Mesenteric fat pad (tissue), 1 donor: ENCODE measurements at places on chromosomes 6 and 20. TPM values are rescaled to one million over a fixed set of nuclear protein-coding genes. Genes with fewer than 3 reads are reported as not detected.

DNA sequence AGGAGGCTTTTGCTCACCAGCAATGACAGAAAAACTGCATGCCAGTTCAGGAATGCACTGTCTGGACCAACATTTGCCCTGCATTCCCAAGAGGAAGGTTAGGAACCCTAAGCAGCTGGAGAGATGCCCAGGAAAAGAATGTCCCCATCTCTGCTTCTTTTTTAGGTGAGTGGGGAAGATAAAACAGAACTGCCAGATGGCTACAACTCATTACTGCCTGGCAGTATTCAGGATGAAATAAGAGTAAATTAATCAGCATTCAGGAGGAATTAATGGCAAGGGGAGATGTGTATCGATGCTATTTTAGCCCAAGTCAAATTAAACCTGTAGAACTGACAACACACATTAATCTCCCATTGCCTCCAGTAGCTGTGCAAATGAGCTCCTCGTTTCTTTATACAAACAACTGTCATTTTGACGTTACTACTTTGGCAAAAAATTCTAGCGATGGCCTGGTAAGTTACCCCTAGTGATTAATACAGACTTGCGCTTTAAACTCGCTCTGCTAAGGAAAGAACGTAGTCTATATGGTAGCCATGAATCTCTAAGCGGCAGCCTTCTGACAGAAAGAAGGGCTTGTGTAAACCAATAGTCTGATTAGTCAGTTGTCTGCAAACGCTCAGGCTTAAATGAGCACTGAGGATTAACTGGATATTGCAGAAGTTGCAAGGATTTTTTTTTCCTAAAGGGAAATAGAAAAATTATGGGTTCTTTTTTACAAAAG lies 16.7 kb upstream of the SMLR1 start:
- no peak for DNase-seq

DNA sequence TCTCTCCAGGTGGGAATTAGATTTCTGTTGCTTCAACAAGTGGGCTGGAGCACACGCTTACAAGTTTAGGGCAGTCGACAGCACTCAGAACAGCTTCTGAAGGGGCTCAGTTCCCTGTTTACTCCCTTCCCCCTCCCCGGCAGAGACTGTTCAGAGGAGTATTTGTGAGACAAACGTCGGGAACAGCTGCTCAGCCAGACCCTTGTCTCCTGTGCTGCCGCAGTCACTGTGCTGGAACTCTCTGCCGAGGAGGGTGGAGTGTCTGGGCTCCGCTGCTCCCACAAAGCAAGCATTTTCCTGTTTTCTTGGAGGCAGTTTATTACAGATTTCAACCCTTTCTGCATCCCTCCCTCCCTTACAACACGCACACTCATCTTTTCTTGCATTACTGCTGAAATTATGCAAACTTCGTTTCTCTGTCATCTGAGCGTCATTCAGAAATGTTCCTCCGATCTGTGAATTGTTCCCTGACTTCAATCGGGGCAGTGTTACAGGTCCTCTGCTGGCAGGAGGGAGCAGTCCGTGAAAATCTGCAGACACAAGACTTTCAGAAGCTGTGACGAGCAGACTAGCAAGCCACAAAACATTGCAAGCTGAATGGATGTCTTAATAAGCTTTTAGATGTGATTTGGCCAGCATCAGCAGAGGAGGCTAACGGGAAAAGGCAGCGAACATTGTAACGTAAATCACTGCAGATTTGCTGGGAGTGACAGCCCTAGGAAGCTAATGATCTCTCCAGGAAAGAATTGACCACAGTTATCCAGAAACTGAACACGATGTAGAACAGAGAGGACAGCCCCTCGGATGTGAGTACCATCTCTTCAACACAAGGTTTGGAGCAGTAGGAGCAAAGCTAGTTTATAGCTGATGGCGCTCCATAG lies 76.2 kb downstream of the LYRM2 start:
- no peak for DNase-seq

DNA sequence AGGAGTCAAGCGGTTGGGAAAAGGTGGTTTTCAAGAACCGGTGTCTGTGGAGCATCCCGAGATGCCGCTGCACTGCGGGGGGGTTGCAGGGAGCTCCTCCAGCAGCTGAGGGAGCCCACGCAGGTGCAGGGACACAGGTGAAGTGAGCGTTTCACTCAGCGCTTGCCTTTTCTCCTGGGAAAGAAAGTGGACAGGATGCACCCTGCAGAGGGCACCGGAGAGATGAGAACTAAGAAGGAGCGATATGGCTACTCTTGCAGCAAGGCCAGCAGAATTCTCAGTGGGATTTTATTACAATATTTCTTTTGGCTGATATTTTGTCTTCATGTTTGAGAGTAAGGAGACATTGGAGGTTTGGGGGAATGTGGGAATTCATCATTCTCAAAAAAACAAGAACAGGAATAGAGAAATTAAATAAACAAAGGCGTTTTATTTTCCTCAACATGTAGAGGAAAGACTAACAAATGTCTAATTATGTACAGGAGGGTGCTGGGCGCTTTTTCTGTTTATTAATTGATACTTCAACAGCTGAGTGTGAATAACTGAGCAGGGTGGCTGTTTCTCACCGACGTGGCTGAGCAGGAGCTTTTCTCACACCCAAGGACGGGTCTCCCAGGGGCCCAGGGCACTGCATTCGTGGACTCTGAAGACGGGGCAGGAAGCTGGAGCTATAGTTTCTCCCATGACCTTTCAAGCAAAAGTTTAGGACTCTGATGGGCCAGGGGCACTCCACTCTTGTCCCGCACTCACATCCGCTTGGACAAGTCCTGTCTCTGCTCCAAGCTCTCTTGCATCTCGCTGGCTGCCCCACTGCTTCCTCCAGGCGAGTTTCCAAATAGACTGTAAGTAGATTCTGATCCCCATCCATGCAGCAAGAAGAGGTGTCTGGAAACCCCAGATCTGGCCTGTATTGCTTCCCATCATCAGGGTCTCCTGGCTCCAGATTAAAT lies 176.1 kb downstream of the SMOC2 start:
- no peak for DNase-seq

DNA sequence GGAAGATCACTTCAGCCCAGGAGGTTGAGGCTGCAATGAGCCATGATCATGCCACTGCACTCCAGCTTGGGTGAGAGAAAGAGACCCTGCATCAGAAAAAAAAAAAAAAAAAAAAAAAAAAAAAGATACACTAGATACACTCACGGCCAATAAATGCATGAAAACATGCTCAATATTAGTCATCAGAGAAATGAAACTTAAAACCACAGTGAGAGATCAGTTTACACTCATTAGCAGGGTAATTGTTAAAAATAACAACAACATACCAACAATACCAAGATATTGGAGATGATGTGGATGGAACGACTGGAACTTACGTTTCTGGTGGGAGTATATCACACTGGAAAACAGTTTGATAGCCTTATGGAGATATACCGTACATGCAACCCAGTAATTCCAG lies 29.9 kb downstream of the HS3ST5 start:
- DNase-seq = no peak

- no peak for DNase-seq
Measured at GRCh38 chr20:50153153-50153499, 397 bp downstream of the PEDS1 start.

DNA sequence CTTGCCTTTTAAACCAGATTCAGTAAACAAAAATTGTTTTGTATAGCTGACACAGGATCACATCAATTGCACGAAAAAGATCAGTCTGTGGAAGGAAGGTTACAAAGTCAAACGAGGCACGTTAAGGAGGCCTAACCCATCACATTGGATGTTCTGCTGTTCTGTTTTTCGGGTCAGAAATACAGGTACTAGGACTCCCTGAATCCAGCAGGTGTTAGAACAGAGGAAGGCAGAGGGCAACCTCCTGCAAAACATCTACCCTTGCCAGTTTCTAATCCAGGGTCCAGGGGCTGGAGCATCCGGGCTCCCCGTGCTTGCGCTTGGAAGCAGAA lies 64.6 kb downstream of the PLG start:
- no peak for DNase-seq

GRCh38 chr6:112198582-112198981 lies 55.8 kb downstream of the LAMA4 start:
- no peak for DNase-seq

DNA sequence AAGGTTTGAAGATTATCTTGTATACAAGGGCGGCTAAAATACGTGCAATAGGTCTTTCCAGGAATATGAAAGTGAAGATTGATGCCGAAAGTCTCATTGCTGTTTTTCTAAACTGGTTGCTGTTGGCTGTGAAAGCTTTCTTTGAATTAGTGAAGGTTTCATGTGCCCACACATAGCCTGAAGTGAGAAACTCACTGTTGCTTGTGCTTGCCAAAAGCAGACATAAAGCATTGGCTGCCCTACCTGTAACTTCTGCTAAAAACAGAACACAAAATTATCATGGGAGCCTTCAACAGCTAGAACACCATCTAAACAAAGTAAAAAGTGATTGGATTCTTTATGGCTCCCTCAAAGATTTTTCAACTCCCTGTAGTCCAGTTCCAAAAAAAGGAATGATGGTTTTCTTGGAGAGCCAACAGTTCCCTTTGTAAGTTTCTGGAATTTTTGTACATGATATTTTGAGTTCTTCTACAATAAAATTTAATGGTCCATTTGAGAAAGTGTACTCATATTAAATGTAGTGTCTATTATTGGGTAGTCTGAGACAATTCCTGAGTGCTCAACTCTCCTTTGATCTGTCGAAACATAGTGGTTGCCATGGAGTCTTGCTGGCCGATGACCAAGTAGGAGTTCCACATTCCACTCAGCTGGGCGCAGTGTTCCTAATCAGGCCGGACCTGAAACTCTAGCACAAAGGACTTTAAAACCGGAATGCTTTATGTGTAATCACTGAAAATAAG lies 68.5 kb downstream of the PLEKHG1 start:
- no peak for DNase-seq

- DNase-seq = no peak
Measured at GRCh38 chr6:89508755-89509563, 76.0 kb downstream of the ANKRD6 start.

DNA sequence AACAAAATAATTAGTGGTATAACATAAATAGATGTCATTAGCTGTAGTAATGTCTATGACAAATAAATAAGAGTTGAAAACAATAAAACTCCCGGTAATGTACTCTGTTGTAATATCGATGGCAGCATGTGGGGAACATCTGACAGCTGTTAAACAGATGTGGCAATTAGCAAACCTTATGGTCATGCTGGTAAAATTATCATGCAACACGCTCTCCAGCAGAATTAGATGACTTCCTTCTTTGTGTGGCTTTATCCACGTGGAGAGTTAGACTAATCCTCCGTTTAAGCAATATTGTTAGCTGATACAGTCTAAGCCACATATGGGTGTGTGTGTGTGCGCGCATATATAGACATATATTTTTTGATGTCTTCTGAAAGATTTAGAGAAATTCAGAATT lies 77.7 kb upstream of the ZFP64 start:
- DNase-seq = no peak

- no peak for DNase-seq
Measured at GRCh38 chr6:91276315-91276714, 689.4 kb upstream of the MAP3K7 start.

GRCh38 chr6:9646342-9647070 lies 768.4 kb downstream of the TFAP2A start:
- no peak for DNase-seq

GRCh38 chr6:36374972-36375371 lies 12.5 kb downstream of the ETV7 start:
- no peak for DNase-seq

DNA sequence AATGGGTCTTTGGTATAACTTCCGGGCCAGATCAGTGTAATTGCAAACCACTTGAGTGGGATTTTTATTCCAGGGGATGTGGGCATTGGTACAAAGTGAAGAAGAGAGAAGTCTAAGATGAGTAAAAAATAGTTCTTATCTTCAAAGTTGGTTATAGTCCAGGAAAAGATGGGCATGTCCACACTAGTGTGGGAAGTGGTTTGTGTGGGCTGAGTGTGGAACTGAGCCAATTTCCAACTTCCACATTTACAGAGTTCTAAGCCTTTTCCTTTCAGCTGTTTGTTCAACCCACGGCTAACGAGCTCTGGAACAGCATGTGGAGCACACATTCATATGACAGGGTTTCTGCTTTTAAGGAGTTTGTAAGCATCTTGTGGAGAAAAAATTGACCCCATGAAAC lies 72.3 kb upstream of the IFNGR1 start:
- no peak for DNase-seq

GRCh38 chr6:137001299-137001976 lies 43.3 kb downstream of the IL20RA start:
- DNase-seq = no peak

DNA sequence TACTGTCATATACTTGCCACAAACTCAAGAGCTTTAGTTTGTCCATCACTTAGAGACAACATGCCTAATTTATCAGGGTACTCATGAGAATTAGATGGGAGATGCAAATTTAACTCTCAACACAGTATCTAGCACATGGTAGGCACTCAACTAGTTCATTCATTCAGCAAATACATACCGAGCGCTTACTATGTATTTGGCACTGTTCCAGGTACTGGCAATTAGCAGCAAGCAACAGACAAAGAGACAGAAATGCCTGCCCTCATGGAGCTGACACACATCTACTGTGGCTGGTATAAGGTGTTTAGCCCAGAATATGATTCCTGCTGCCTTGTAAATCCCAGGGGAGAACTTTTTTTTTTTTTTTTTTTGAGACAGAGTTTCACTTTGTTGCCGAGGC lies 4.8 kb downstream of the MICAL1 start:
- no peak for DNase-seq

DNA sequence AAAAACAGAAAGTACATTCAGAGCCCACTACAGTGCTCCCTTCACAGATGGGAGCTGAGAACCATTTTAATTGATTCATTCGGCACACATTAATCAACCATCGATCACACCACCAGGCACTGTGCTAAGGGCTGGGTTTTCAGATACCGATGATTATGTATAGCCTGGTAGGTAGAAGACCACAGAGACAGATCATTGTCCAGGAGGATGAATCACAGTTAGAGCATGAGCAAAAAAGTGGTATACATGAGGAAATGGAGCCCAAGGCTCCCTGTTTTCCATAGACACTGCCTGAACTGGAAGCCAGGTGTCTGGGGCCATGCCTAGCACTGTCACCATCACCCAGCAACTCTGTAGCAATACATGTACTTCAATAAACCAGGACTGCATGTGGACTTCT lies 9.0 kb upstream of the PRDM1 start:
- DNase-seq = no peak

CGAS gene
- 6.0 TPM for total RNA-seq

RAET1L gene
- not detected for total RNA-seq

IMPG1 gene
- total RNA-seq = not detected

TREM2 gene
- 11.0 TPM for total RNA-seq

ZC2HC1B gene
- not detected for total RNA-seq

CRISP3 gene
- not detected for total RNA-seq

C6orf120 gene
- 34.4 TPM for total RNA-seq

ALDH8A1 gene
- total RNA-seq = 1.1 TPM

GNAS-AS1 gene
- total RNA-seq = 0.42 TPM

TRAPPC3L gene
- total RNA-seq = not detected

SLPI gene
- 16.5 TPM for total RNA-seq

CPNE5 gene
- 2.8 TPM for total RNA-seq
